T-helper 2 cell treated with Interferon-gamma antibody and Interleukin-4, amounts not matched to agents 5 μg/mL and 100 μg/mL, for 36 hours (primary cell): ENCODE measurements at places on chromosomes 6 and 20.

DNA sequence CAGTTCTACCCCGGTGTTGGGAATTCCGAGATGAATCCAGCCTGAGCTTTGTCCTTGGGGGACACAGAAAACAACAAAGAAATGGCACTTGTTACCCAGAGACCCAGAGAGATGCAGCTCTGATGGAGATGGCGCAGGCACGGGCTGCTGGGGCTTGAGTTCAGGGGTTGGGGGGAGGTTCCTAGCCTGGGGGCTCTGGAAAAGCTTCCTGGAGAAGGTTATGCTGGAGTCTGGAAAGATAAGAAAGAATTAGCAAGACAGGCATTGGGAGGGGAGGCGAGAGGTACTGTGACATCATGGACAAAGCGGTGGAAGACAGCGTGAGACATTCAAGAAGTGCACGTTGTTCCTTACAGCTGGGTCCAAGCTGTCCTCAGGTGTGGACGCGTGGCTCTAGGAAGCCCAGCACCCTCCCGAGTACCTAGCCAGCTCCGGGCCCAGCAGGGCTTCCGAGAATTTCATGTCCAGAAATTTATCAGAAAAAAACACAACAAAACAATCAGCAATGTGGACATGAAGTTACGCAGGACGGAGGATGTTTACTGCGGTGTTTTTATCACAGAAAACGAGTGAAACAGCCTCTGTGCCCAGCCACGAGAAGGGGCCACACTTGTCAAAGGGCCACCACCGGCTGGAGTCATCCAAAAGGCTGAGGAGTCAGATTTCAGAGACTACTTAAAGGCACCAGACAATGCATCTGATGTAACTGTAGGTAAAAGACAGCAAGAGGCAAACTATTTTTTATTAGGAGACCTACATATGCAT lies 39.5 kb downstream of the C20orf203 start:
- no peak for DNase-seq

- no peak for DNase-seq
Observed at GRCh38 chr20:43667341-43668132, 623 bp downstream of the MYBL2 start.

GRCh38 chr20:32988008-32988407 lies 16.2 kb downstream of the SUN5 start:
- DNase-seq = no peak

GRCh38 chr6:139081471-139081870 lies 52.9 kb downstream of the ABRACL start:
- no peak for DNase-seq

- peak; percentile 51 for DNase-seq
Observed at GRCh38 chr20:58650181-58650775, 805 bp upstream of the STX16 start.

- DNase-seq = no peak
Observed at GRCh38 chr6:15892369-15892768, 229.5 kb upstream of the DTNBP1 start.

DNA sequence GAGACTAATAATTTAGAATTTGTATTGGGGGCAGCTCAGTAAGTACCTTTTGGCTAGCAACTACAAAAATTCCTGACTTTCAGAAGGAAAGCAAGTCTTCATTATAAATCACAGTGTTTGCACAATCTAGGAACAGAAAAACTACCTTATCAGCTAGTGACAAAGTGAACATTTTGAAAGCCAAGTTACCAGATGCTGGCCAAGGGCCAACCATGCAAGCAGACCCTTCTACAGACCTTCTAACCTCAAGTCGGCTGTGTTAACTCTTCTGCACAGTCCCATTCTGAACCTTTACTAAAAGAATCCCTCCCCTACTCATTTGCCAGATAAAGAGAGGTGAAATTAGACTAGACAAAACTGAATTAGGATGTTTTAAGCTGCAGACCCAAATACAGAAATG lies 341.9 kb downstream of the COL12A1 start:
- no peak for DNase-seq

DNA sequence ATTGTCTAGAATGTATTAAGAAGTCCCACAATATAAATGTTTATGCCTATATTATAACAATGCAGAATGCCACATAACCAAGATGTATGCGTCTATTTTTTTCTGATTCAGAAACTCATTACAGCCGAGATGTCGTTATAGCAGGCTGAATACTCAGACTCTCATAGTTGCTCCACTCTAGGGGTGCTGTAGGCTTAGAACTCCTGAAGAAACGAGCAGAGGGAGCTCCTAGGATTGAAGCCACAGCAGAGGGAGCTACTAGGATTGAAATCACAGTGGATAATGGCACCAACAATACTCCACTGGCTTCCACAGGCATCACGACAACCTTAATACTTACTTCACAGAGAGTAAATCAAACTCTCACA lies 208.9 kb downstream of the KIF16B start:
- no peak for DNase-seq

- DNase-seq = no peak
Observed at GRCh38 chr20:45913116-45913515, 1.2 kb upstream of the PLTP start.

- no peak for DNase-seq
Observed at GRCh38 chr6:44576132-44576631, 188.7 kb downstream of the CDC5L start.

DNA sequence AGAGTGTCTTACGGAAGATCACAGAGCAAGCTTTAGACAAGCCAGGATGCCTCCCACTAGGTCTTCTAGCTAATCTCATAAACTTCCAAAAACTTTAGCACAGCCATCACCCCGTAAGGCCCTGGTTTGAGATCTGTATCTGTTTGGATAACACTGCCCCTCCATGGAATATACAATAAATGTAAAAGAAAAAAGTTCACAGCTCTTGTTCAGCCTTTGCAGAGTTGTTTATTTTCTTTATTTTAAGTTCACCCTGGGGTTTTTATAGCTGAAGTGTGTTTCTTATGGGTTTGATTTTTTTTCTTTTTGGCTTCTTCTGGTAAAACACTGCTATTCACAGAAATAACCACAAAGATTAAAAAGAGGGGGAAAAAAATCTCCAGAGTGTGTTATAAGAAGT lies 125.6 kb downstream of the EYA2 start:
- no peak for DNase-seq
